ENCODE measurements at places on chromosomes 5 and 9.
A peak's percentile ranks its signal among the peaks of the same experiment; 100 is the strongest.

GRCh38 chr5:80662108-80662507 is 7.3 kb upstream of the DHFR start:
- DNase-seq: no peak

- no peak for DNase-seq
Measured at GRCh38 chr5:82422001-82422740, 144.0 kb upstream of the RPS23 start.

- DNase-seq: no peak
Measured at GRCh38 chr5:179164331-179165311, 104.4 kb downstream of the ZNF354C start.

- no peak for DNase-seq
Measured at GRCh38 chr5:34047774-34048572, 5.0 kb upstream of the C1QTNF3 start.

DNA sequence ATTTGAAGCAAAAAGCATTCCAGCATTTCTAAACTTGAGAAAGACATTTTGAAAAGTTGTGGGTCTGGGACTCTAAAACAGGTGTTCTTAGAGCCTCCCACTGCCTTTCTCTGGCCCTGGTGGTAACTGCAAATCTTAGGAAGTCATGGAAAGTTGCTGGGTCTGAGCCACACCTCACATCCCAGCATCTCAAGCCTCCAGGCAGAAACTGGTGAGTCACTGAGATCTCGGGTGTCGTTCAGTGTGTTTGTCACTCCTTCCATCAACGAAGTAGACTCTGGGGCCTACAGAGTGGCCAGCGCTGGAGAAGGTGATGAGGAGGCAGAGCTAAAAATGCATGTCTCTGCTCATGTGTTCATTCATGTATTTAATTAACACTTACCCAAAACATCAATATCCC is 59.6 kb upstream of the C5orf58 start:
- DNase-seq: peak; percentile 4

DNA sequence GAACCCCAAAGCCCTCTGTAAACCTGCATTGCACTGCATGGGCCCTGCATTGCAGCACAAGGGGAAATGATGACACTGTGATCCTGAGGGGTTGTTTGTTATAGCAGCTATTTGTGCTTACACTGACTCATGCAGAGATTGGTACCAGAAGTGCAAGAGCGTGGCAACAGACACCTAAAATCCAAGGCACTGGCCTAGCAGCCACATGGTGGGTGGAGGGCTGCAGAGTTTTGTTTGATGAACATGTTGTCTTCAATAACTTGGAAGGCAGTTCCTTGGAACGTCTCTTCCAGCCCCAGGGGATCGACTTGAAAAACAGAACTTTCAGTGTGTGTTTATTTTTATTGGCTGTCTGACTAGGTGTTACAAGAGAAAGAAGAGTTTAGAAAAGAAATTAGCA is 14.5 kb downstream of the FCN2 start:
- DNase-seq: peak; percentile 83

Data from choroid plexus epithelial cell (primary cell).